CMK (cell line): ENCODE measurements at places on chromosomes 16 and 17.

- no peak for DNase-seq
Observed at GRCh38 chr17:65035704-65036103, 20.8 kb downstream of the GNA13 start.

DNA sequence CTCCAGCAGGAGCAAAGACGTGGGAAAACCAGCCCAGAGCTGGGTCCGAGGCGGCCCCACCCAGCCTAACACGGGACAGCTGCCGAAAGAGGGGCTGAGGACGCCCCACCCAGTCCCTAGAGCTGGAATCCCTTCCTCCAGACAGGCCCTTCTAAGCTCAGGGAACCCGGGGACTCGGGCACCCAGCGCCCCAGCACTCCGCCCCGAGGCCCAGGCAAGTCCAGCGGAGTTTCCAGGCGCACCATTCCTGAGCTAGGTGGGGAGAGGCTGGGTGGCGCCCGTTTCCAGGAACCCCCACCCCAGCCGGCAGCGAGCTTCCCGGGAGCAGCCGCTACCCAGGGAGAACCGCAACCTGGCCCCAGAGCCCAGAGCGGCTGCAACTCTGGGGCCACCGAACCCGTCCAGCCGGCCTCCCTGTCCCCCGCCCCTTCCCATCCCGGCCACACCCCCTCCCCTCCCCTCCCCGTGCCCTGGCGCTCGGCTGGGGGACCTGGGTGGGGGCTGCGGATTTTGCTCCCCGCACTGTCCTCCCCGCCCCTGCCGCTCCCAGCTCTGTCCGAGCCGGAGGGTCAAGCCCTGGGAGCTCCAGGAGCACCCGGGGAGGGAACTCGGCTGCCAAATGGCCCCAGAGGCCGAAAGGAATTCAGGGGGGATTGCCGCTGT, 536 bp downstream of the TMC6 start:
- no peak for DNase-seq

GRCh38 chr16:23949630-23950290, 114.0 kb downstream of the PRKCB start:
- peak; percentile 75 for DNase-seq

GRCh38 chr17:2094891-2095535, 40.1 kb downstream of the HIC1 start:
- no peak for DNase-seq

DNA sequence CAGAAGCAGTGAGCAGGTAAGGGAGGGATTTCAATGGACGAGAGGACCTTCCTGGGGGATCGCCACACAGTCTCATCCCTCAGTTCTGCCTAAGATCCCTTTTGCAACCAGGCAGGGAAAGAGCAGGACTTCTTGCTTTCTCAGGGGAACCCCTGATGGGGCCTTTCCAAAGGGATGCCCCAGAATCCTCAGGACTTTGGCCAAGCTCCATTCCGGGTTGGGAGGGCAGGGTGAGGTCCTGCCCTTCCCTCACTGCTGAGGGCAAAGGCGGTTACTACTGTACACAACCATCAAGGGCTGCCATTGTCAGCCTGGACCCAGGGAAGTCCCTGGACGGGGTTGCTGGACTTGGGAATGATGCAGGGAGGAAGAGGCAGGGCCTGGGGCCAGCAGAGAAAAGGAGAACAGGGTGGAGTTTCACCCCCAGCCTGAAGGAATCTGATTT, 9.7 kb downstream of the PRR29 start:
- no peak for DNase-seq

GRCh38 chr17:78227455-78227916, 3.9 kb upstream of the TMEM235 start:
- no peak for DNase-seq

DNA sequence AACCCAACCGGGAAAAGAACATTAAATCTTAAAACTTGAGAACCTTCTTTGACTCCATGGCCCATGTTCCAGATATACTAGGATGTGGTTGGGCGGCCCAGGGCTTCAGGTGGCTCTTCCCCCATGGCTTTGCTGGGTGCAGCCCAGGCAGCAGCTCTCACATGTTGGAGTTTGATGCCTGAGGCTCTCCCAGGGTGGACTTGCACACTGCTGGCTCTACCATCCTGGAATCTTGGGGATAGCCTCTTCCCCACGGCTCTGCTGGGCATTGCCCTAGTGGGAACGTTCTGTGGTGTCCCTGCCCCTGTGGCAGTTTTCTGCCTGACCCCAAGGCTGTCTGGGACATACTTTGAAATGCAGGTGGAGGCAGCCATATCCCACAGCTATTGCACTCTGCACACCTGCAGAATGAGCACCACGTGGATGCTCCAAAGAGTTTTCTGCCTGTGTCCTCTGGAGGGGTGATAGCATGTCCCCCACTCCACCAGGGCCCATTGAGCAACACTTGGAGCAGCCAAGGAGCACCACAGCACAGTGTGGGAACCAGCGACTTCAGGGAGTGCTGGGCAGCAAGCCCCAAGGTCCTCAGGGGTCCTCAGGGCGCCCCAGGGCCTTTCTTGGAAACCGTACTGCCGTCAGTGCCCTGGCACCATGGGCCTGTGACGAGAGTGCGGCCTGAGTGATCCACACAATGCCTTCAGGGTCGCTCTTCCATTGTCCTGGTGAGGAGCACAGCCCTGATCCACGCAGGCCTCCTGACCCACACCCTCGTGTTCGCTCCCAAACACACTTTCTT, 70.8 kb downstream of the GOSR1 start:
- no peak for DNase-seq

DNA sequence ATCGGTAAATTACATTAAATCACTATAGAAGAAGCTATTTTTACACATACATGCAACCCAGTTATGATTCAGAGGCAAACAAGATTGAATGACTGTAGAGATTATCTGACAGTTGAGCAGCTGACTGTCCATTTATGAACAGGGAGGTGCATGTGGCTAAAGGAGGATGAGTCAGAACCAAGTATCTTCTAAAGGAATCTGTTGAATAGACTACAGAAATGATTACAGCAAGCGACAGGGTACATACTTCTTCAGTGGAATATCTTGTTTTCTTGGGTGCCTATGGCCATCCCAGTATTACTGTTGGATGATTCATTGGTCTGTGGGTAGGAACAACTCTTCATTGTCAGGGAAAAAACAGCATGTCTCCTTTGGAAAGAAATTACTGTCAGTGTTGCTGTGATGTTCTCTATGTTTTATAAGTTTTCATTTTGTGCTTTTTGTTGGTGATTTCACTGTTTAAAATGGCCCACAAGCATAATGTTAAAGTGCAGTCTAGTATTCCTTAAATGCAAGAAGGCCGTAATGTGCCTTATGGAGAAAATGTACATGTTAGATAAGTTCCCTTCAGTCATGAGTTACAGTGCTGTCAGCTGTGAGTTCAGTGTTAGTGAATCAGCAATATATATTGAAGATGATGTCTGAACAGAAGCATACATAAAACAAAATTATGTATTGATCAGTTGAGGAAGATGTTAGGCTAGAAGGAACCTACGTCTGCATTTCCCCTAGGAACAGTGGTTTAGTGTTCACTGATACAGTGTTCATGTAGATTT, 27.0 kb downstream of the CBFB start:
- DNase-seq, result no peak

DNA sequence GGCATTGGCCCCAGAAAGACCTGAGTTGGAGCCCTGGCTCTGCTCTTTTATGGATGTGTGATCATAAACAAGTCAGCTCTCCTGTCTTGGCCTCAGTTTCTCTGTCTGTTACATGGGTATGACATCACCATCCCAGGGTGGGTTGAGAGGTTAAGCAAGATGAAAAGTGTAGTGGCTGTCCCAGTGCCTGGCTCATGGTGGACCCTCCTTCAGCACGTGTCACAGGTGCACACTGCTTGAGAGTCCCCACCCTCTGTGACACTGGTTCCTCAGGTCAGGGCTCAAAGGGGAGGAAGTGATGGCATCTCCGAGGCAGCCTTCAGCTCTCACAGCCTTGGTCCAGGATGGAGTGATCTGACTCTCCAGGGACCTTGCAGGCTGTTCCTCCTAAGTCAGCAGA, 218.4 kb downstream of the HAPSTR1 start:
- DNase-seq, result no peak
